ENCODE measurements at places on chromosomes 6 and 20.

DNA sequence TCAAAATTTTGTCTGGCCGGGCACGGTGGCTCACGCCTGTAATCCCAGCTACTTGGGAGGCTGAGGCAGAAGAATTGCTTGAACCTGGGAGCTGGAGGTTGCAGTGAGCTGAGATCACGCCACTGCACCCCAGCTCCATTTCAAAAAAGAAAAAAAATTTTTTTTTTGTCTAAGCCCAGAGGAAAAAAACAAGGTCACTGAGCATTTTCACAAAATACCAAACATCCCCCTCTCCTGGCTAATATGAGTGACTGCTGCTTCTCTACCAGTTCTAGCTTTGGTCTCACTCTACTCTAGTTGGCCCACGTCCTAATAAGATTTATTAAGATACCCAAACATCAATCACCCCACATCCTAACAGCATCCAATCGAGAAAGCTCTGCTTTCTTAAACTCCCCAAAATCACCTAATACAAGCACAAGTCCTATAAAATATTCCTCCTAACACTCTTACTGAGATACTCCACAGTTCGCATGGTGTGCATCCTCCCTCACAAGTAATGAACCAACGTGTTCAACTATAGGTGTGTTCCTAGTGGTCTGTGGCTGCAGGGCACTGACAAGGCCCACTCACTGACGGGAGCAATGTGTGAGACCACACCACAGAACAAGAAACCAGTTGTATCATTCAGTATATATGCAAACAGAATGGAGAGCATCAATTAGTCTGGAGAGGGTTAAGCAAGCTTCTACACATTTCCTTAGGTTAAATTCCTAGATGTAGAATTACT, 64.2 kb downstream of the FKBP5 start:
- no peak for DNase-seq

- no peak for DNase-seq
Observed at GRCh38 chr6:424741-425417, 33.3 kb downstream of the IRF4 start.

DNA sequence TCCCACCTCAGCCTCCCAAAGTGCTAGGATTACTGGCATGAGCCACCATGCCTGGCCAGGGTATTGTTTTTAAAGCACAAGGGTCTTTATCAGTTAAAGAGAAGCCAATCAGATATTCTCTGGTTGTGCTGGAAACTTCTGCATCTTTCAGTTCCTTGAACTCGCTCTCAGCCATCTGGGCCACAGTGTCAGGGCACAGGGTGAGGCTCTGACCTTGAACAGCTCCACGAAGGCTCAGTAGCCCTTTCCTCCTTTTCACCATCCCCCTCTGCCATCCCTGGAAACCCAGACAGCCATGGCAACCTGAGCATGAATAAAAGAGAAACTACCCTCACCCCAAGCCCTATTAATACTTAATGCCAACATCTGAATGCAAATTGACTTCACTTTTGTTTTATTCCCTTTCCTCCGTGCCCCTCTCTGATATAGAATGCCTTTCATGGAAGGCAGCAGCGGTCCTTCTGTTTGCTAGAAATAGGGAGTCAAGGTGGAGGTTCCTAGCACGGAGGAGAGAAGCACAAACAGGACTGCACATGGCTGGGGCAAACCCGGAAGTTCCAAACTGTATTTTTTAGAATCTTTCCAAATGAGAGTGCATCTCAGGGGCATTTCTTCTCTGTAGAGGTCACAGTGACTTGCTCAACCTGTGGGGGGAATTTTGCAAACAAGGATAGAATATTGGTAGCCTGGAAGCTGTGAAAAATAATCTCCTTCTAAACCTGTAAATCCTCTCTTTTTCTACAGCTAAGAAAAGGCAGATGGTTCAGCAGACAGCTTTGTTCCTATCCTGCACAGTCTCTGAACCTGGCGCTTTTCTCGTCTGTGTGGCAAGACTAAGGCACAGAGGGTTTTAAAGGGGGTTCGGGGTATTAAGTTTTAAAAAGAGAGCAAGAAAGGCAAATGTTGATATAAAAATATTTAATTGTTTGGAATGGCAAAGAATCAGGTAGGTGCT, 176.4 kb upstream of the RREB1 start:
- DNase-seq = no peak

GRCh38 chr6:42449917-42450476, 1.7 kb downstream of the TRERF1 start:
- no peak for DNase-seq

DNA sequence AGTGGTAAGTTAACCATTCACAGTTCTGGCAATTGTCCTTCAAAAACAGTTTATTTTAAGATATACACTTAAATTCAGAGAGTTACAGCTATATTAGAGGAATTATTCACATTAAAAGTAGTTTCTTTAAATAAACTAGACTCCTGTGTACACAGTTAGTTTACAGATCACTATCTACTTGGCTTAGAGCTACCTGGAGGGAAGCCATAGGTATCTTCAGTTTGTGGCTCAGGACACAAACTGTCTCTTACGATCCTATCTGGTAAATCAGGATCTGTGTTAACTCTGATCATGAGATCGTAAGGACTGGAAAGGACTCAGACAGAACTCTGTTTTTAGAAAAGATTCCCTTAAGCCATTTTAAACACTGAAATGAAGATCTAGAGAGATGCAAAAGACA, 160.9 kb downstream of the REV3L start:
- DNase-seq = no peak

DNA sequence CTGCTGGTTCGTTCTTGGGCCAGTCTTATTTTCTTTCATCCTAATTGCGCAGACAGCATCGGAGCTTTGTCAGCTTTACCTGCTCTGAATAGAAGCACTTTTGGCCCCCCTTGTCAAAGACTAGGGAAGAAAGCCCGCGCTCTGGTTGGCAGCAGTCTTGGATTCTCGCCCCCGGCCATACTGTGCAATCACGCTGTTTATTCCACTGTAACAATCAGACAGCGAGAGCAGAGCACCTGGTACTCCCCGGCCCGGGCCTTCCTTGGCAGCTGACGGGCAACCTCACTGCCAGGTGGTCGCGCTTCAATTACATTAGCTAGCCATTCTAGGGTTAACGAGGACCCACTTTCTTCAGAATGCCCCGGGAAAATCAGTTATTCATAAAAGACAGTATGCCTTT, 72.6 kb downstream of the INSM1 start:
- no peak for DNase-seq

DNA sequence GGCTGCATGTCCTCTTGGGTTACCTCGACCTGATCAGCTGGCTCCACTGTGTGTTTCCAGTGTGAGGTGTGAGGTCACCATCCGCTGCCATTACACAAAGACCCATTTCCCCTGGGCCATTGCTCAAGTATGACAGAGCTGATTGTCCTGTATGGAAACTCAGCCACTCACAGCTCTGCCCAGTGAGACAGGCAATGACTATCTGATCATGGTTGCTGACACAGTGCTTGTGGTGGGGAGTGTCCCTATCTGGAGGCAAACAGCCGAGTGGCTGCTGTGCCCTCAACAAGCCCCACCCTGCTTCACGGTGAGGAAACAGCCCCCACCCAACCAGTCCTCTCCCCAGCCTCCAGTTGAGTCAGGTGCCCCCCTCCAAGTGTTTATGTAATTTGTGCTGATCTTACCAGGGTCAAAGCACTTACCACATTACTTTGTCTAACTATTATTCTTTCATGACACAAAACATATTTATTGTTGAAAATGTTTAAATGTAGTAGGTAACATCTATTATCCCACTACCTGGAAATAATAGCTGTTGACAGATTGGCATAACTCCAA, 11.7 kb upstream of the MAPK13 start:
- no peak for DNase-seq

DNA sequence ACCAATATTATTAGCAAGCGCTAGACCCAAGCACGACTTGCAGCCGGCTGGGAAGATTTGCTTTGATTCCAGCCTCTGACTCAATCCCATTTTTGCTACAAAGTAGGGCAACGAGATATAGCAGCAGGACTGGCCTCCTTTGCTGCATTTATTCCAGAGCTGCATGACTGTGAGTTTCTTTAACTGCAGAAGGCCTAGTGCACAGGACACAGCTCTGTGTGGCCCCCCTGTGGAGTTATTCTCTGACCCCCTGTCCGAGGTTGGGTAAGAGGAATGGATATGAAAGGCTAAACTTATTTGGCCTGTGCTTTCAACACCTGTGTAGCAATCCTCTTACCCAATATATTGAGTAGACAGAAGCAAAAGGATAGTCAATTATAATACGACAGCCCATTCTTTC, 133.3 kb upstream of the SPTLC3 start:
- DNase-seq = no peak

- DNase-seq = no peak
Observed at GRCh38 chr6:166032366-166033200, 135.1 kb downstream of the TBXT start.

DNA sequence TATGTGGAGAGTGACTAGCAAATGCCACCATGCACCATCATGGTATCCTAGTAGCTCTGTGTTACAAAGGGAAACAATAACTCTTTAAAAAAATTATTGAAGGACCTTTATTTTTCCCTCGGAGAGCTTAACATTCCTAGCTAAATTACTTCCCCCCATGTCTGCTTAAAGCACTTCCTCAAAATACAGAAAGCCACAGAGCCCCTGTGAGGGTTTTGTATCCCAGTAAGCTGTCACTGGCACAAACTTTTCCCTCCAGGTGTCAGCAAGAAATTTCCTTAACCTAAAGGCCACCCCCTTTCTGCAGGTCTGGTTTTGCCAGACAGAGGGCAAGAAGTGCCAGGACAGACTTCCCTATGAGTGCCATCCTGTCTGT, 340.0 kb upstream of the PRDM1 start:
- DNase-seq = no peak

DNA sequence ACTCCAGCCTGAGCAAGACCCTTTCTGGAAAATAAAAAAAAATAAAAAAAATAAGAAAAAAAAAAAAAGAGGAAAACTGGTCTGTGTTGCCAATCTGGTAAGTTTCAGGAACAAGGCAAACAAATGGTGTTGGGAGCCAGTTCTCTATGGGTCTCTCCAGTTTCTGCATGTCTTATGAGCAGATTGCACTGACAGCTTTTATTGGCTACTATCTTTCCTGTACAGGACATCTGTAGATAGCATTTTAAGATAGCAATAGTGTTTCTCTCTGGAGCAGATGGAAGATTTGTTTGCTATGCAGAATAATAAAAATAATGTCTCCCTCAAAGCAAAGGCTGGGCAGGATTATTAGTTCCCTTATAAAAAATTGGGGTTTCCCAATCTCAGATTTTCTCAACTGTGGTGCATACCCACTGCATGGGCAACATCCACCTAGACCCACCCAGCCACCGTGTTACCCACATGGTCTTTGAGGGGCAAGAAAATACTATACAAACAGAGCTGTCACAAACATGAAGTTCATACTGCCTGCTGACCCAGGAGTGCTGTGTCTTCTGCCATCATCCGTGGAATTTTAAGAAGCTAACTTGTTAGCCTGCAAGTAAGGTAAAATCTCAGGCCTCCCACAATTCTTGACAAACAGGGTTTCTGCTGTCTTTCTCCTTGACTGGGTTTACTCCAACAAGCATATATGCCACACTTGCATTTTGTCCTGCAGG, 9.5 kb downstream of the GMDS start:
- no peak for DNase-seq

DNA sequence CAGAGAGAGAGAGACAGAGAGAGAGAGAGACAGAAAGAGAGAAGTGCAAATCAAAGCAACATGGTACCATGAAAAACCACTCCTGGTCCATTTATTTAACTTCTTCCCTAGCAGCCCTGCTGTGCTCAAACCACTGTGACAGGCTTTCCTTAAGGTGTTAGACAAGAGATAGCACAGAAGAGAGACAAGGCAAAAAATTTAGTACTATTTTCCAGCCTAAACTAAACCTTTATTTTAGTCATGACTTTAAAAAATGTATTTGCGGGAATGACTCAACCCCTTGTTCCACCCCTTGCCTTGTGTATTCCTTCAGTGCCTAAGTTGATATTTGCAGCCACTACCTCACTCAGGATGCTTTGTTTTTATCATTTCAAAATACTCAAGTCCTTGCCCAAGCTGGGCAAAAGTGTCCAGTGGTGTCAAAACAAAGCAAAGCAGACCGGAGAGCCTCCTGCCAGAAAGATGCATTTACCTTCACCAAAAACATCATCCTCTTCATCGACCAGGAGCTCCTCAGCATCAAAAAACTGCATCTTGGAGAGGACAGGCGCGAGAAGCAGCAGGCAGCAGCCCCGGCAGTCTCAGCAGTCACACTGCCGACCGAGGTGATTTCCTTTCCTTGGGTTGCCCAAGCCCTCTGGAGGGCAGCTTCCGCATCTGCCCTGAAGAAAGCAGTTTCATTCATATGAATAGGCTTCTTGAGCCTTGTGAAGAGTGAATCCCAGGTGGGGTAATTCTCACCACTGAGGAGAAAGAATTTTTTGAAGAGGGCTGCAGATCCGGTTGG, at the start of gene RIPOR2:
Gene RIPOR2 (minus strand): TSS at position 595 of the 787 bp plus-strand sequence. CDS start 62 bp downstream, at position 533.
- peak; percentile 60 for DNase-seq

Data from stimulated activated CD4-positive, alpha-beta T cell treated with anti-CD3 and anti-CD28 coated beads, TNF-alpha, amount 100 ng/mL, for 24 hours (primary cell).